SW 1271 (cell line): ENCODE measurements at places on chromosomes 1 and 21.

DNA sequence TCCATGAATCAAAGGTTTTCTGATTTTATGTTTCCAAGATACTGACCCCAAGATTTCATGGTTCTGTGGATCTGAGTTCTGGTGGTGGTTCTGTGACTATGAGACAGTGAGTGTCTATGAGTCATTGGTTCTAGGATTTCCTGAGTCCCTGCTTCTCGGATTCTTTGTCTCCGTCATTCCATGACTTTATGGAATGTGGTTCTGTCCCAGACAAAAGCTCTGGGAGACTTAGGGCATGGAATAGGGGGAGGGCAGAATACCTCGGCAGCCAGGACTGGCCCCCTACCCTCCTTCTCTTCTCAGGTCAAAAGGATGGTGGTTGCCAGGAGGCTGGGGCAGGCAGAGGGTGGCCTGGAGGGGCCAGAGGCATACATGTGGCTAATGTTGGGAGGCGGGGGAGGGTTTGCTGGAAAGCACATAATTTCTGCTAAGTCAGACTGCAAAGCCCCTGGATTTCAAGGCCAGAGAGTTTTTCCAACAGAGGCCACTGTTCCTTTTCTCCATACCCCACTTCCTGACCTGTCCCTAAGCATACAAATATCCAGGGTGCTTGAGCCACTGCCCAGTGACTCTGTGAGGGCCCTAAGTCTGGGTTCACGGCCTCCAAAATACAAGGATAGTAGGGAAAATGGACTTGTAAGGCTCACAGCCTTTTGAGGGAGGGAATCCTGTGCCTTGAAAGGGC is 17.2 kb downstream of the CDCP2 start:
- no peak for DNase-seq

DNA sequence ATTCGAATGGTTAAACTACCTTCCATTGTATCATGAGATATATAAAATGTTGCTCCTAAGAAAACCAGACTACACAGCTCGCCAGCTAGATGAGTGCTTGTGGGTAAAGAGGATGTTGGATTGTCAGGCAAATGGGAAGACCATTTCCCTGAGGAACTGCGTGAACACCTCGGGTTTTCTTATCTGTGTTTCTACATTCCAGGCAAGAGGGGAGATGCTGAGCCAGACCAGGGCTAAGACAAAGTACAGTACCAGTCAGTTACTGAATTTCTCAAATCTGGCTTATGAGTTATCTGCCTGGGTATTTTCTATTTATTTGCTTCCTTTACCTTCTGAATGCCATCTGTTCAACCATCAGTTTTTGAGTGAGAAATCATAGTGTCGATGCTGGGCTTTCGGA is 170.8 kb downstream of the PLA2G4A start:
- DNase-seq = no peak

- no peak for DNase-seq
Observed at GRCh38 chr1:223462047-223462630, 68.9 kb downstream of the CCDC185 start.

GRCh38 chr1:235642011-235642942 is 7.3 kb downstream of the GNG4 start:
- no peak for DNase-seq

- no peak for DNase-seq
Observed at GRCh38 chr21:36149788-36150711, 6.6 kb upstream of the DOP1B start.

DNA sequence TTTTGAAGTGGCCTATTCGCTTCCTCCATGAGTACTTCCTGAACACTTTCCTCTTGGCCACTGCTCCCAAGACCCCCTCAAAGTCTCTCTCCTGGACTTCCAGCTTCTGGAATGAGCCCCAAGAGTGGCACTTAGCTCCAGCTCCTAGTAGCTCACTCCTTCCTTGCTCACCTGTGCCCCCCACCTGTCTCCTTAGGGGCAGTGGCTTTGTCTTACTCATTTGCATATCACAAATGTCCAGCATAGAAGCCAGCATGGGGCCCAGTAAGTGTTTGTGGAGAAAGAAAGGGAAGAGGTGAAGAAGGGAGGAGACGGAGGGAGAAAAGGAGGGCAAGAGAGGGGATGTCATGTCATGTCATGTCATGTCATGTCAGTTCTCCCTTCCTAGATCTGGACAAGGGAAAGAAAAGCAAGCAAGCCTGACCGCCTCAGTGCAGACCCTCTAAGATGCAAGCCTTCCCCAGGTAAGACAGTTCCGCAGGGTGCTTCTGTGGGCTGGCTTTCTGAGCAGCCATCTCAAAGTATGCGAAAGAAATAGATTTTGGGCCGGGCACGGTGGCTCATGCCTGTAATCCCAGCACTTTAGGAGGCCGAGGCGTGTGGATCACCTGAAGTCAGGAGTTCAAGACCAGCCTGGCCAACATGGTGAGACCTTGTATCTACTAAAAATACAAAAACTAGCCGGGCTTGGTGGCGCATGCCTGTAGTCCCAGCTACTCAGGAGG is 6.9 kb upstream of the MX1 start:
- DNase-seq = no peak

DNA sequence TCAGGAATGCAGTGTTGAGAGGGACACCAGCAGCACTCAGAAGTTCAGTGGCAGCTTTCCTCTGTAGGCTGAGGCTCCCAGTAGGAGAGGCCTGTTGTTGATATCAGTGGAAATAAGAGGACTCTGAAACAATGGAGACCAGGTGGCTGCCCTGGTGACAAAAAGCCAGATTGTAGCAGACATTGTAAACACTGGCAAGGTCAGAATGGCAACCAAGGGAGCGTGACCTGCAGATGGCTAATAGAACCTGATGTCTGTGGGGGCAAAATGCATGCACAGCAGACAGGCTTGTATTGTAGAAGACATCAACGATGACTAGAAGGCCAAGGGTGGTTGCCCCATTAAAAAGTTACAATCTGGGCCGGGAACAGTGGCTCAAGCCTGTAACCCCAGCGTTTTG is 53.1 kb upstream of the GPR37L1 start:
- no peak for DNase-seq

DNA sequence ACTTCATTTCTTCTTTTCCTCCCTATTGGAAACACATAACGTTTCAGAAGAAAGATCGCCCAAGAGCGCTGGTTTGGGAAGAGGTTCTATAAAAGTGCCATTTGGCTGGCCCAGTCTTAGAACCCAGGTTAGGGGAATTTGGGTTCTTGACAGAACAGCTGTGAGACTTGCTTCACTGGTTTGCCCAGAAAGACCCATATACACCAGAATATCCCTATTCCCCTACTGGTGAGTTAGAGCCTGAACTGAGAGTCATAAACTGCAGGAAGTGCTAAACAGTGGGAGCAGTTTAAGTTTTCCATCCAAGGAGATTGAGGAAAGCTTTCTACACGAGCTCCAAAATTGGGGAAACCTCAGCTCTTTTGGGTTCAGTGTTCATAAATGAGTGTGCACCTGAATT is 275.2 kb downstream of the VAV3 start:
- no peak for DNase-seq
